ENCODE measurements at places on chromosomes 13 and 19. TPM values are rescaled to one million over a fixed set of nuclear protein-coding genes. Genes with fewer than 3 reads are reported as not detected.

Gene ZNF177
- total RNA-seq, result 0.10 TPM

Gene TUBA3C
- total RNA-seq, result not detected

Gene TGFBR3L
- 0.10 TPM for total RNA-seq

Gene ACP7
- total RNA-seq, result not detected
